Hematopoietic multipotent progenitor cell treated with erythropoietin and hydrocortisone succinate and interleukin-3 and kit ligand, for 17 days (in vitro differentiated cells): ENCODE measurements at places on chromosomes 16 and 17.

- DNase-seq = no peak
Observed at GRCh38 chr16:57616876-57617275, 11.6 kb upstream of the ADGRG1 start.

- DNase-seq = no peak
Observed at GRCh38 chr17:79189305-79189704, 114.7 kb downstream of the ENGASE start.

DNA sequence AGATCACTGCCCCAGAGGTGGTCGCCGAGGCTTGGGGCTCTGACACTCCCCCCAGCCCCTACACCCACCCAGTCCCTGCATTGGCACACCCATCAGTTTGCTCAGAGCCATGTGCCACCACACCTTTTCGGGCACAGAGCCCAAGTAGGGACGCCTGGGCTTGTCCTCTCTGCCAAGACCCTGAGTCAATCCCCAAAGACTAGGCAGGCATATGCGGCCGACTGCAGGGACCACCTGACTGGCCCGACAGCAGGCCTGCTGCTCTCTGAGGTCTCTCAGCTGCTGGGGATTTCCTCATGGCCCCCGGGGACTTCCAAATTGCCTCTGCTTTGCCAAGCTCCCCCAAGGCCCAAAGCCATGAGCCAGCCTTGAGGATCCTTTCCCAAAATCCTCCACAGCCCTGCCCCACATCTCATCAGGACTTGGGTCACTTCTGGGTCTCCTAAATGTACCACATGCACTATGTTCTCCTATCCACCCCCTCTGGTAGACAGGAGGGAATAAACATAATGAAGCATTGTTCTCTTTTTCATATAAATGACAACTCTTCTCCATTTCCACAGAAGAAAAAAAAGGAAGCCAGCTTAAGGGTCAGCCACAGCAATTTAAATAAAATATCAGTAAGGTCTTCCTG lies 30.6 kb downstream of the MYO18A start:
- DNase-seq = no peak

DNA sequence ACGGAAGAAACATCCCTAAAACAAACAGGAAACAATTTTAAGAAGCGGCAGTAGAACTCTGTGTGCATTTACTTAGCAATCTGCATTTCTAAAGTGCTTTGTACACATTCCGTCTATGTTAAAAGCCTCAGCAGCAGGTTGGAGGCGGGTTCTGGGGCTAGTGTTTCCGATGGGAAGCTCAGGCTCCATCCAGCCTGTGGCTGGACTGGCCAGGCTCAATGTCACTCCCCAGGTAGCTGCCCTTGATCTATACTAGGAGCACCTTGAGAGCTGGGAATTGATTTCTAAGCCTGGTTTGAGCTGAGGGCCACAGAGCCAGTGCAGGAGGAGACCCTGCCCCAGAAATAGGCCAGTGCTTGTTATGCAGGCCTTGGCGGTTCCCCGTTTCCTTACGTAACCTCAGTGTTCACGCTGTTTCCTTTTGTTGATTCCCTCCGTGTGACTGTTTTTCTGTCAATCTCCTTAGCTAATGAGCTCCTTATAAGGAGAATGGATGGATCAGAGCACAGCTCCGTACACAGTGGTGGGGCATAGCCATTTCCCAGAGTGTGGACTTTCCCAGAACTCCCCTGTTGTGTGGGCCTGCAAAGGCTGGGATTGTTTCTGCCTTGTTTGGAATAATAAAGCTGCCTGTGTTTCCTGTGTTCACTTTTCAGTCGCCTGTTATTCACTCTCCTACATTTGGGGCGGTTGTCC lies 21.4 kb downstream of the ADORA2B start:
- no peak for DNase-seq

GRCh38 chr17:81920612-81921536 lies 2.9 kb upstream of the SIRT7 start:
- DNase-seq = no peak

DNA sequence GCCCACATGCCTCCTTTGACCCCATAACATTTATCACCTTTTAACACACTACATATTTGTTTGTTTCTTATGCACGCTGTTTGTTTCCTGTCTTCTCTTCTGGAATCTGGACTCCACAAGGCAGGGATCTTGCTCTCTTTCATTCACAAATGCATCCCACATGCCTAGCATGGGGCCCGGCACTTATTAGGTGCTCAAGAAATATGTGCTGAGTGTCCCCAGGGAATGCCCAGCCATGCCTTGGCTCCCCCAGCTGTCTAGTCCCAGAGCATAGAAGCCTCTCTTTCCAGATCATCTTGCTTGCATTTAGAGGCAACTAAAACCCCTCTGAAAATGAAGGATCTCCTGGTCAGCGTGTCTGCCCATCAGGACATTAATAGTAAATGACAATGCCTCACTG lies 283.7 kb downstream of the CBLN1 start:
- no peak for DNase-seq

DNA sequence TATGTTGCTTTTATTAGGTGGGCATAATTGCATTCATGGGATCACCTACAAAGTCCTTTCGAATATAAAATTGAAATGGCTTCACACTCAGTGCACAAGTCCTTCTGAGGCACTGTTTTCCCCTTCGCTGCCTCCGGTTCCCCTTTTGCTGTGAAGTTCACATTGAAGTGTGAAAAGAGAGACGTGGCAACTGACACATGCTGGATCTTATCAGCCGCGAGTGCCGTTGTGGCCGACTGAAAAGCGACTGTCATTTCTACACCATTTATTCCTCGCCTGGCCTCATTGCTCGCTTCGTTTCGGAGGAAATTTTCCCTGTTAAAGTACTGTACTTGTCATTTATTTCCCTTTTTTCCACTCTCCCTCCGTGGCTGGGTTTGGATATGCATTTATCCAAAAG lies 423.5 kb downstream of the MAF start:
- DNase-seq = no peak

GRCh38 chr17:15261258-15261801 lies 3.8 kb downstream of the PMP22 start:
- no peak for DNase-seq

GRCh38 chr17:44981221-44981968 lies 13.3 kb upstream of the C1QL1 start:
- no peak for DNase-seq

GRCh38 chr16:1244881-1245280 lies 4.4 kb downstream of the TPSAB1 start:
- DNase-seq = peak; percentile 20

- no peak for DNase-seq
Observed at GRCh38 chr16:20911361-20911760, 10.8 kb downstream of the LYRM1 start.

DNA sequence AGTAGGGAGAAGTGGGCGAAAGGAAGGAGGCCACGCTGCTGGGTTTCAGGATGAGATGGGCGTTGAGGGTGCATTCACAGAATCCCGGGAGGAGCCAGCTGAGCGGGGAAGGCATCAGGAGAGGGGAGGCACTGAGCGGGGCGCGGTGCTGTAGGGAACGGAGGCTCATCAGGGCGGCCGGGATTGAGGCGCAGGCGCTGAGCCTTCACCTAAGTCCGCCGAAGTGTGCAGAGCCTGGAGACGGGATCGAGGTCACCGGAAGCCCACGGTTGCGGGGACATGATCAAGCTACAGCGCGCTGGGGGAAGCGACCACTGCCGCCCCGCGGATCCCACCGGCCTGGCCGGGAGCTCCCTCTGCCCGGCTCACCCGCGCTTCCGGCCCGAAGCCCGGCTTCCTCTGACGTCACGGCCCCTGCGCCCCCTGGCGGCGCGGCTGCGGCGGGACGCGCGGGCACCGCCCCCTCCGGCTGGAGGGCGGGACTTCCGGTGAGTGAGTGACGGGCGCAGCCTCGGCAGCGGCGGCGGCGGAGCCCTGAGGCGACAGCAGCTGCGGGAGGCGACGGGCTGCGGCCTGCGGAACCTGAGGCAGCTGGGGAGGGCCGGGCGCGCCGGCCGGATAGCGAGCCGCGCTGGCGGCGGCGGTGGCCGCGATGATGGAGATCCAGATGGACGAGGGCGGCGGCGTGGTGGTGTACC lies at the start of gene MAPK8IP3:
MAPK8IP3 (plus strand) TSS at position 508 of the 698 bp plus-strand sequence; CDS start at position 653, 145 bp downstream.
- DNase-seq = peak; percentile 96

GRCh38 chr16:2955779-2956578 lies 8.1 kb upstream of the KREMEN2 start:
- no peak for DNase-seq

DNA sequence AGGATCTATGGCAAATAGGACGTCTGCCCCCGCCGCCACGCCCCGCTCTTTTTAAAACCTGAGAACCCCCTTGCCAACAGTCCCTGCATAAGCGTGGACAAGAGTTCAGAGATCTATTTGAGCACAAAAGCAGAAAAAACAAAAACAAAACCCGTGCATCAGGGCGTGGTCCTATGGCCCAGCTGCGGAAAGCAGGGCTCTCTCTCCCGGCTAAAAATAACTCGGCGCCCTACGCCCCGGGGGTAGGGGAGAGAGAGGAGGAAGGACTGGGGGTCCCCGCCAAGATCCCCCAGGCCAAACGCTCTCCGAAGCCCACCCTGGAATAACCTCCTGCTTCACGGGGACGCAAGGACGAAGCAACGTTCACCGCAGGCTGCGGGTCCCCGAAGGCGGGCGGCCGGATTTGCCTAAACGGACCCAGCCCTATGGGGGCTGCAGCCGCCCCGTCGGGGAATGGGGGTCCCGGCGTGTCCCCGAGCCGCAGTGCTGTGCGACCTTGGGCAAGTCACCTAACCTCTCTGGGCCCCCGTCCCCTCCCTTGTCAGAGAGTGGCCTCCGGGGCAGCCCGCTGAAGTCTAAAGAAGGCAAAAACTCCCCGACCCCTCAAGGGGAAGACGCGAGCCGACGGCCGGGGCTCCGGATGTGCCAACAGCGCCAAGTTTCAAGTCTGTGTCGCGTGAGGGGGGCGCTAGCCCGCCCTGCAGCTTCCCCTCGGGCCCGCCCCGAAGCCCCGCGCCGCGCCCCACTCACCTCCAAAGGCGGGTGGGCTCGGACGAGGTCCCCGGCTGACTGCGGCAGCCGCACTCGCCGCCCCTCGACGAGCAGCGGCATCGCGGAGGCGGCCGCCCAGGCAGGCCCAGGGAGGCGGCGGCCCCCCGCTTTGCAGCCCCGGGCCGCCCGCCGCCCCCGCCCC lies 477 bp downstream of the NTAN1 start:
- no peak for DNase-seq

DNA sequence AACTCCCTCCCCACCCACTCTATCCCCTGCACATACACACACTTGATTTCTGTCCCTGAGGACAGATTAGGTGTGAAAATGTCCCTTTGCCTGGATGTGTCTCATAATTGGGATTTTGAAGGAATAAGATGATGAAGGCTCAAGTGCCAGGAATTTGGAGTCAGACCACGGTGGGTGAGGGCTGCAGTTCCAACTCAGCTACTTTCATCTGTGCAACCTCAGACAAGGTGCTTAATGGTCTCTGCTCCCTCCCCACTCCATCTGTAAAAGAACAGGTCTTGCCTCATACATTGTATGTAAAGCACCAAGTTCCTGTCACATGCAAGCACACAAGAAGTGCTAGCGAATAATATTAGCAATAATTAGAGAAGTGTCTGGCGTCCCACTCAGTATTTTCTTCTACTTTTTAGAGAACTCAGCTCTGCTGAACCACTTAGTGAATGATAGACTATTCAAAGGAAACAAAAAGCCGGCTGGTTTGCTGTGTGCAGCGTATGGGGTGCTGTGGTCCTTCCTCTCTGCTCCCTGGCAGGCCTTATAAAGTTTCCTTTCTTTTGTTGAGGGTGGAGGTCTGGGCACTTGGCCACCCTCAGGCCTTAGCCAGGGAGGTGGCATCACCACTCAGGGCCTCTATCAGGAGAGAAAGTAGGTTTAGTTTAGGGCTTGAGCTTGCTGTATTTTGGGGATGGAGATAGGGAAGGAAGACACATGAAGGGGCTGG lies 6.4 kb downstream of the TBX4 start:
- DNase-seq = no peak

GRCh38 chr16:81489547-81490267 lies 45.1 kb downstream of the CMIP start:
- DNase-seq = no peak

GRCh38 chr17:12463102-12463501 lies 202.6 kb upstream of the MYOCD start:
- DNase-seq = no peak
